ENCODE measurements at places on chromosomes 12 and 14.
A peak's percentile ranks its signal among the peaks of the same experiment; 100 is the strongest.

DNA sequence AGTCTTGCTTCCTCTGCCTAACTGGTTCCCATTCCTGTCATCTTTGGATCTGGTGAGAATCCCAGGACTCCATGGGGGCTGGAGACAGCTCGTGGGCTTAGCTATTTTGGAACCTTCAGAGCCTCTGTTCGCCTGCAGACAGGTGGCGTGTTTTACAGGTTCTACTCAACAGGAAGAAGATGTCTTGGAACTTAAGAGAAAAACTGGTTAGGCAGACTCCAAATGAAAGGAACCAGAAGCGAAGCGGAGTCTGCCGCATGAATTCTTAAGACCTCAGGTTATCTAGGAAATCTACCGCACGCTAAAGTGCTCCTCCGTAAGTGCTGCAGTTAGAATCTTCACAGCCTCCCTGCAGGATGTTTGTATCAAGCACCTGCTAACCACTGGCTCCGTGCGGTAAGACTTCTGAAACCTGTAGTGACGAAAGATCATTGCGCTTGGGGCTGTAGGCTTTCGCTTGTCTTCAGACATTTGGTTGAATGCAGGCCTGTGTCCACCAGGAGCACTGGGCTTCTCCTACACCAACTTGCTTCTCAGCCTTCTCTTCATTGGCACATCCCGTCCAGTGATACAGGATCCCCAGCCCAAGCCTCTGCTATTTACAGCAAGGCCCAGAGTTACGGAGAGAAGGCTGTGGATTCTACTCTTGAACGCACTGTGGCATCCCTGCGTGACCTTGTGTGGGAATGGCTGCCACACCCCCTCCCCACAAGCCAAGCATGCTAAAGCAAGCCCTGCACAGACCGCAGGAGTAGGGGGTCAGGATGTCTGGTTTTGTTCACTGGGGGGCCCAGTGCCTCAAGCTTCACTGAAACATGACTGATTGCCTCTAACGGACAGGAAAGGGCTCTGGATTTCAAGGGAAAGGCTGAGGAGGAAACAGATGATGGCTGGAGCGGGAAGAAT lies 35.0 kb downstream of the ACADS start:
- DNase-seq = no peak

GRCh38 chr12:126474703-126475102 lies 1409.5 kb downstream of the AACS start:
- no peak for DNase-seq

DNA sequence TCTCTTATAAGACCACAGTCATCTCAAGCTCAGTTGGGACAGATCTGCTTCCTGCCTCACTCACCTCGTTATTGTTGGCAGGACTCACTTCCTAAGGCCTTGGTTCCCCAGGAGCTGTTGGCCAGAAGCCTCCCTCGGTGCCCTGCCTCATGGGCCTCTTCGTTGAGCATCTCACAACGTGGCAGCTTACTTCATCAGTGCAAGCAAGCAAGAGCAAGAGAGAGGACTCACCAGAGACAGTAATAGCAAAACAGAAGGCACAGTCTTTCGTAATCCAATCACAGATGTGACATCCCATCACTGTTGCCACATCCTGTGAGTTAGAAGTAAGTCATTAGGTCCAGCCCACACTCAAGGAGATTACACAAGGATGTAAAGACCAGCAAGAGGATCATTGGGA lies 5.1 kb upstream of the NUMB start:
- peak; percentile 84 for DNase-seq

- DNase-seq = no peak
Measured at GRCh38 chr14:50397390-50398188, 908 bp upstream of the CDKL1 start.

GRCh38 chr12:4069670-4070010 lies 196.4 kb upstream of the PARP11 start:
- no peak for DNase-seq

DNA sequence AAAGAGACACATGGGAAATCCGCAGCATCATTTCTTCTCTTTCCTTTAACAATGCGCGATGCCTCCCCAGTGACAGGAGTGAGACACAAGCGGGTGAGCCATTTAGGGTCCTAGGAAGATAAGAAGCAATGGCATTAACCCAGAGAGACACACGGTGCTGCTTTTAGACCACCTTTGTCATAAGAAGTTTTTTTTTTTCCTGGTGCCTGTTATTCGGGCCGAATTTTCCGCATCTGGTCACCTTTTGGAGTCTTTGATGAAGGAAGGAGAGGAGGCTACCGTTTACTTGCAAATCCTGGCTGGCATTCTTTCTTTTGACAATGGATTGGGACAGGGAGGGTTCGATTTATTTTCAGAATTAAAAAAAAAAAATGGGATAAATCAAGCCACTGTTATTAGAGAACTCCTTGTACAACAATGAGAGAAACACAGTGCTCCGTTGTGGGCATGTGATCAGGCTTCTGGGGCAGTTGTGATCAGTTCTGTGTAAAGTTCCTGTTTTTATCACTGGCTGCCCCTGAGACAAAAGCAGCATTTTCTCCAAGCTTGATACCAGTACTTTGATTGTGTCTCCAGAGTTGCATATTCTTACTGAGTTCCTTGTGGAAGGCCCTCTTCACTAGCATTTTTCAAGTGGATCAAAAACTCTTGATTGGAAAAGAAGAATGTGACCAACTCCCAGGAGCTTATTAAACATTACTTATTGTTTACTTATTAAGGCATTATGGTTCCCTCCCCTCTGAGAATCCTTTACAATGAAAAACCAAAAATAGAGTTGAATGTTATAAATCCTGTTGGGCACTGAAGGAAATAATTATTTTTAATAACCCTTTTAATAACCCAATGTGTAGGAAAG lies 1.1 kb downstream of the DIP2B start:
- peak; percentile 21 for DNase-seq
